ENCODE measurements at places on chromosomes 1 and 21.

DNA sequence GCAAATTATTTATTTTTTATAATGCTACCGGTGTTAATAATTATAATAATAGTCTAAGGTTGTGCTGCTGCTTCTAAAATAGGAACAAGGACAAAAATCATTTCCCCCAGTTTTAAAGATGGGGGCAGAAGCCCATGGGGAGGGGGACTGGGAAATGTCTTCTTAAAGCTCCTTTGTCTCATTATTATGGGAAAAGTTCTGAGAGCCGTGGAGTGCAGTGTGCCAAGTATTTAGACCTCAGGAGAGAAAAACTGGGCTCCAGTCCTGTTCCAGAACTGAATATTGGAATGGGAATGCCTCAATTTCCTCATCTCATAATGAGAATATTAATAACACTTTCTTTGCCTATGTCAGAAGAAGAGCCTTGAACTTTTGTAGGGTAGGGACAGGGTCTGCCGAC lies 40.9 kb upstream of the ATF3 start:
- no peak for DNase-seq

DNA sequence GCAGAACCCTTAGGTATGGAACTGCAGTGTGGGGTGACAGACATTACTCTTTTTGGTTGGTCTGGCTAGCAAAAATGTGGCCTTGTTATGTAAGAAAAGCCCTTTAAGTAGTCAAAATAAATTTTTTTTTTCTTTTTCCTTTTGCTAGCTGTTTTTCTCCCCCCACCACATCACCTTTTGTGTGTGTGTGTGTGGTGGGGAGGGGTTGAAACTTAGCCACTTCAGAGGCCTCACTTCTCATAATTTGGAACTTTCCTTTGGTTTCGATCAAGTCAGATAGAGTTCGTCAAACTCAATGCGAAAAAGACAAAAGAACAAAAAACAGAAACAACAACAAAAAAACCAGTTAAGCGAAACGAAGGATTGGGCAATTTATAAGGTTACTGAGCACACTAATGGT lies 1.9 kb upstream of the PRMT2 start:
- DNase-seq = no peak

GRCh38 chr1:7380712-7381111 lies 390.4 kb upstream of the VAMP3 start:
- no peak for DNase-seq

DNA sequence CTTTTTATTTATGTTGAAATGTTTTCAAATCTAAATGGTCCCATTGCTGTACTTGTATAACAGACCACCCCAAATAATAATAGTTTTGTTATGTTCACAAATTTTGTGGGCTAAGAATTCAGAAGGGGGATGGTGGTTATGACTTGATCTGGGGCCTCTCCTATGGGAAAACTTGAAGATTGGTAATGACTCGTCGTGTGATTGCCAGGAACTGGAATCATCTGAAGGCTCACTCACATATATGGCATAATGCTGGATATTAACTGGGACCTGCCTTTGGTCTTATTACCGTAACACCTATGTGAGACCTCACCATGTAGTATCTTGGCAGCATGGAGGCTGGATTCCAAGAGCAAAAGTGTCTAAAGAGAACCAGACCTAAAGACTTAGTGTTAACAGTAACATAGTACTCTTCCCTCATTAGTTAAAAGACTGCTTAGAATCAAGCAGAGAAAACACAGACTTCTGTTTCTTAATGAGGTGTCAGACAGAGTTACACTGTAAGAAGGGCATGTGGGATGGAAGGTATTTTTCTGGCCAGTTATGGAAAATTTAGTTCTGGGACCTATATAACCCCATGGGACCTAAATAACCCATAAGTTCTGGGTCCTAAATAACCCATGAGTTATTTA lies 11.9 kb downstream of the LYPLAL1 start:
- peak; percentile 12 for DNase-seq
